Pericardium fibroblast (primary cell): ENCODE measurements at places on chromosomes 6 and 20. TPM values are rescaled to one million over a fixed set of nuclear protein-coding genes. Genes with fewer than 3 reads are reported as not detected.

DNMT3B gene
- 0.43 and 1.2 TPM in 2 replicates for total RNA-seq

SCUBE3 gene
- 3.7 and 4.2 TPM in 2 replicates for total RNA-seq

SLC32A1 gene
- not detected in 2 replicates for total RNA-seq

MYB gene
- not detected in 2 replicates for total RNA-seq

PNLDC1 gene
- 1.4 TPM in 1 of 2 replicates, not detected in the other for total RNA-seq

RAE1 gene
- 18.5 and 24.2 TPM in 2 replicates for total RNA-seq

RIMS4 gene
- 0.12 and 0.34 TPM in 2 replicates for total RNA-seq

BPIFB4 gene
- under 0.01 TPM in 1 of 2 replicates, not detected in the other for total RNA-seq

SSTR4 gene
- total RNA-seq, result not detected in 2 replicates

CSE1L gene
- total RNA-seq, result 31.5 TPM in 2 replicates

GJA1 gene
- total RNA-seq, result 110 and 134 TPM in 2 replicates

SIRPB2 gene
- total RNA-seq, result not detected in 2 replicates

NCOA6 gene
- 13.0 and 27.6 TPM in 2 replicates for total RNA-seq

BPIFB2 gene
- not detected in 2 replicates for total RNA-seq

CFB gene
- total RNA-seq, result 11.4 and 11.6 TPM in 2 replicates

ZBTB46 gene
- total RNA-seq, result 3.4 and 6.4 TPM in 2 replicates

CD109 gene
- total RNA-seq, result 16.6 and 35.7 TPM in 2 replicates

TRIM31 gene
- total RNA-seq, result not detected in 2 replicates
